ENCODE measurements at places on chromosomes 6 and 20.

GRCh38 chr6:39892490-39893129 lies 41.7 kb downstream of the MOCS1 start:
- H3K4me3 ChIP-seq, result no peak overlapping the region
- peak; percentile 75 for DNase-seq
- H3K36me3 ChIP-seq, result no peaks in the 10 kb centered on the region

DNA sequence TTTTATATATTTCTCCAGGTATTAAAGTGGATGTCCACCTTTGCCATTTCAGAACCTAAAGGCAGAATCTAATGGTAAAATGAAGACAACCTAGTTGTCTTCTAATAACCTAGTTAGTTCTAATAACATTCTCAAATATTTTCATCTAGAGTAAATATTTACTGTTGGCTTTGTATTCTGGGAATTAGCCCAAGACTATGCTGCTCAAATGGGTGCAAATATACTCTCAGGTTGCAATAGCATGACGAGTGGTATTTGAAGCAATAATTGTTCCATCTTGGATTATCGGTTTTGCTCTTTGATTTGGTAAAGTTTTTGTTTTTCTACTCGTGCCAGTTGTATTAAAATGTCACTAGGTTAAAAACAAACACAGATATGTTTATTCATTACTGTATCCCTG lies 21.0 kb upstream of the RSPH4A start:
- H3K27ac ChIP-seq, result no peak overlapping the region
- H3K4me3 ChIP-seq, result no peak overlapping the region
- H3K4me1 ChIP-seq, result peaks cover 4% of the 10 kb centered on the region
- H3K27me3 ChIP-seq, result no peaks in the 10 kb centered on the region
- no peak for DNase-seq
- H3K36me3 ChIP-seq, result peaks cover 32% of the 10 kb centered on the region

- H3K4me1 ChIP-seq, result no peaks in the 10 kb centered on the region
- no peak overlapping the region for H3K27ac ChIP-seq
- no peak for DNase-seq
- H3K36me3 ChIP-seq, result no peaks in the 10 kb centered on the region
These were observed 19.4 kb downstream of the GPX6 start for GRCh38 chr6:28496099-28496779.

GRCh38 chr20:8254911-8255582 lies 123.0 kb downstream of the PLCB1 start:
- H3K4me1 ChIP-seq, result peaks cover 5% of the 10 kb centered on the region
- no peak for DNase-seq
- no peaks in the 10 kb centered on the region for H3K27me3 ChIP-seq
- no peak overlapping the region for H3K27ac ChIP-seq
- no peak overlapping the region for H3K4me3 ChIP-seq
- no peaks in the 10 kb centered on the region for H3K36me3 ChIP-seq

GRCh38 chr6:163218361-163218894 lies 196.1 kb upstream of the QKI start:
- DNase-seq, result no peak
- H3K27me3 ChIP-seq, result no peaks in the 10 kb centered on the region
- no peaks in the 10 kb centered on the region for H3K36me3 ChIP-seq
- H3K4me1 ChIP-seq, result no peaks in the 10 kb centered on the region
- no peak overlapping the region for H3K4me3 ChIP-seq
- H3K27ac ChIP-seq, result no peak overlapping the region

DNA sequence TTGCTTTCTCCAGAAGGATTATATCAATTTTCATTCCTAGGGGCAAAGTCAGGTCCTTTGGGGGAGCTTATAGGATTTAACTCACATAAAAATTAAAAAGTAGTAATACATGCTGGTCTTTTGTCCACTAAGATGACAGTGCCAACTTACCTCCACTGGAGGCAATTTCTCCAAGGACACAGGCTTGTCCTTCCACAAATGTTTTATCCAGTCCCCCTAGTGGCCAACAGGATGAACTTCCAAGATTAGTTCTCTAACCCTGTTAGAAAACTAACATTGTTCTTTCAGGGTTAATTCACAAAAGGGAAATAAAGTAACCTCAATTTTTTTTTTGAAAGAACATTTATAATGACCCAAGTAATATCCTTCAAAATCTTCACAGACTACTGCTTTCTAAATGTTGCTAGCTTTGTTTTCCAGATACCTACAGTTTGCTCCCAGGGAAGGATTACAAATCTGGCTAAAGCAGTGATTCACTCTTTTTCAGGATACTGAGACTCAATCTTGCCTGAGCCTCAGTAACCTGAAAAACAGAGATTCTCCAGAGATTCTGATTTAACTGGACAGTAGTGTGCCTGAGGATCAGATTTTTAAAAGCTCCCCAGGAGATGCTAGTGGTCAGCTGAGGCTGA lies 31.7 kb upstream of the UBR2 start:
- H3K27me3 ChIP-seq, result no peaks in the 10 kb centered on the region
- no peak for DNase-seq
- H3K27ac ChIP-seq, result no peak overlapping the region
- no peaks in the 10 kb centered on the region for H3K4me1 ChIP-seq
- H3K4me3 ChIP-seq, result no peak overlapping the region

DNA sequence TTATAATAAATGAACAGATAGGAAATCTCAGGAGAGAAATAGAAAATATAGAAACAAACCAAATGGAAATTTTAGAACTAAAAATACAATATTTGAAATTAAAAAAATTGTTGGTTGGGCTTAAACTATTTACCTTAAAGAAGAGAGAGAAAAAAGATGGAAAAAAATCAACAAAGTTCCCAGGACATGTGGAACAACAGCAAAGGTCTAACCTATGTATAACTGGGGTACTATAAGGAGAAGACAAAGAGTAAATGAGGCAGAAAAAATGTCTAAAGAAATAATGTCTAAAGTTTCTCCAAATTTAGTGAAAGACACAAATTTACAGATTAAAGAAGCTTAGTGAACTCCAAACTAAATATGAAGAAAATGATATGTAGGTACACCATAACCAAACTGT lies 41.1 kb upstream of the ZBTB24 start:
- H3K4me1 ChIP-seq, result no peaks in the 10 kb centered on the region
- H3K27me3 ChIP-seq, result no peaks in the 10 kb centered on the region
- no peak overlapping the region for H3K4me3 ChIP-seq
- no peak for DNase-seq

GRCh38 chr6:110430236-110430635 lies 14.9 kb upstream of the DDO start:
- H3K27me3 ChIP-seq, result no peaks in the 10 kb centered on the region
- H3K4me1 ChIP-seq, result no peaks in the 10 kb centered on the region
- no peaks in the 10 kb centered on the region for H3K36me3 ChIP-seq
- H3K4me3 ChIP-seq, result no peak overlapping the region
- no peak for DNase-seq

DNA sequence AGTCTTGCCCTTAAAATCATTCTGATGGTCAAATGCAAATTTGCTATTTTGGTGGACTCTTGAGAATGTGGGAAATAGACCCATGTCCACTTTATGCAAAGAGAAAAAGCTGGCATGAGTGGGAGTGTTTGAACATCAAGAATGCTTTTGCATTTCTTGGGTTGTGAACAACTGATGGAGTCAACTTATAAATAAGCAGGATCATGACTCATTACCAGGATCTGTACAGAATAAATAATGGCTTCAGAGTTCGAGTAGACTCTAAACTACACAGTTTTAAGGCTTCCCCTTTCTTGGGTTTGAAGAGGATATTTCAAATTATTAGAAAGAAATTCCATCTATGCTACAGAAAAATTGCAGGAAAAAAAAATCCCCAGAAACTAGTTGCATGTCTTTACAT lies 195.5 kb downstream of the EYA4 start:
- no peaks in the 10 kb centered on the region for H3K36me3 ChIP-seq
- H3K27ac ChIP-seq, result no peak overlapping the region
- H3K4me1 ChIP-seq, result no peaks in the 10 kb centered on the region
- DNase-seq, result no peak
- no peaks in the 10 kb centered on the region for H3K27me3 ChIP-seq

DNA sequence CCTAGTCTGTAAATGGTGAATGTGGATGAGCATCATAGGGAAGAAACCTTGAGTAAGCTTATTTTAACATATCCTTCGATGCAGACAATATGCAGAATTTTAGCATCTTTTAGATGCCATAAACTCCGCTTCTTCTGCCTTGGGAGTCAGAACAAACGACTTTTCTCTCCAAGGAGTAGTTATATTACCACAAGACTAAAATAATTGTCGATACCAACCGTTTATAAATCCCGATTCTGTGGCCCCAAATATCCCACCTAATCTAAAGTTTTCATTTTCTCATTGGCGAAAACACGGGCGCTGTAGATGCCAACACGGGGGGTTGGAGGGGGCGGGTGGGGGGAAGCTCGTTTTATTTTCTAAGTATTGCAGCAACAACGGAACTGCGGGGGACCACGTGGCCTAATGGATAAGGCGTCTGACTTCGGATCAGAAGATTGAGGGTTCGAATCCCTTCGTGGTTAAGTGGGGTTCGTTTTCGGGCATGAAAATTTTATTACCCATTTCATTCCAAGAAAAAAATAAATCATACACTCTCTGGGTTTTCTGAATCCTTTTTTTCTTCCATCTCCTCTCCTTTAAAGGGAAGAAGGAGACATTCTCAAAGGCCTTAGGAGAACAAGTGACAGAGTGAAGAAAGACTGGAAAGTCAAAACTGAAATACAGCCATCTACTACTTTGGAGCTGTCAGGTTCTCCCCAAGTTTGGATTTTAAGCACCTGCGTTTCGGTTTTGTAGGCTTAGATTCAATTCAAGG lies 65.5 kb upstream of the BTN3A2 start:
- no peak for DNase-seq
- no peaks in the 10 kb centered on the region for H3K36me3 ChIP-seq
- H3K27me3 ChIP-seq, result no peaks in the 10 kb centered on the region
- no peaks in the 10 kb centered on the region for H3K4me1 ChIP-seq
- H3K27ac ChIP-seq, result no peak overlapping the region

- H3K4me1 ChIP-seq, result no peaks in the 10 kb centered on the region
- H3K27me3 ChIP-seq, result no peaks in the 10 kb centered on the region
- H3K36me3 ChIP-seq, result no peaks in the 10 kb centered on the region
- no peak overlapping the region for H3K27ac ChIP-seq
- H3K4me3 ChIP-seq, result no peak overlapping the region
- DNase-seq, result no peak
These were observed 26.0 kb downstream of the MDN1 start for GRCh38 chr6:89793586-89793985.

DNA sequence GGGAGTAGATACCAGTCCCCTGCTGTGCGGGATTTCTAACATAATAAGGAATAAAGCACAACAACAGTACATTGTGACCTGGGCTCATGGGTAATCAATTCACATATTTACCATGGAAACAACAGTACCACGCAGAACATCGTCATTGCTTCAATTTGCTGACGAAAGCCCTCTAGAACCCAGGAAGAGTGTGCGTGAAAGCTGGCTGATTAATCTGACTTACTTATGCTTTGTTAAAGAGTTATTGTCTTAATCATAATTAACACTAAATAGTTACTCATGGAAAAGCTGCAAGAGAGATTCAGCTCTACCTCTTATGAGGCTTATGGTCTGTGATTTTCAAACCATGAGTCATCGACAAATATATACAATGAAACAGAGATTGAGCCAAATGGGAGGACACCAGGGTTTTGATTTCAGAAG lies 644.3 kb upstream of the AGPAT4 start:
- H3K36me3 ChIP-seq, result no peaks in the 10 kb centered on the region
- DNase-seq, result no peak
- no peak overlapping the region for H3K27ac ChIP-seq
- H3K4me3 ChIP-seq, result no peak overlapping the region

DNA sequence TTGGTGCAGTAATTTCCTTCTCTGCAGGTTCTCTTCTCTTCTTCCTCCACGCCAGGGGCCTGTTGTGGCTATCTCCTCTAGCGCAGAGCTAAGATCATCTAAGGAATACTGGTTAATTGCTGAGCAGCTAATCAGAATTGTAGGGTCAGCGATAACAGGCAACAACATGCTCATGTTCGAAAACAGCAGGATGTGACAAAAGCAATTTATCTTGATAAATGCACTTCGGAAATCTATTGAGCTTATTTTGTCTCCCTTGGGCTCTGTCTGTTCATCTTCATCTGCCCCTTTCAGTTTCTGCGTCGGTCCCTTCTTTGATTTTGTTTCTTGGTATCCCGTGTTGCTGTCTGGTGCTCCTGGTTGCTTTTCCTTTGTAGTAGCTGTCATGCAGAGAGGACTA lies 67.3 kb upstream of the MAP3K7 start:
- H3K4me3 ChIP-seq, result no peak overlapping the region
- no peaks in the 10 kb centered on the region for H3K36me3 ChIP-seq
- H3K27me3 ChIP-seq, result peaks cover 6% of the 10 kb centered on the region
- DNase-seq, result no peak

DNA sequence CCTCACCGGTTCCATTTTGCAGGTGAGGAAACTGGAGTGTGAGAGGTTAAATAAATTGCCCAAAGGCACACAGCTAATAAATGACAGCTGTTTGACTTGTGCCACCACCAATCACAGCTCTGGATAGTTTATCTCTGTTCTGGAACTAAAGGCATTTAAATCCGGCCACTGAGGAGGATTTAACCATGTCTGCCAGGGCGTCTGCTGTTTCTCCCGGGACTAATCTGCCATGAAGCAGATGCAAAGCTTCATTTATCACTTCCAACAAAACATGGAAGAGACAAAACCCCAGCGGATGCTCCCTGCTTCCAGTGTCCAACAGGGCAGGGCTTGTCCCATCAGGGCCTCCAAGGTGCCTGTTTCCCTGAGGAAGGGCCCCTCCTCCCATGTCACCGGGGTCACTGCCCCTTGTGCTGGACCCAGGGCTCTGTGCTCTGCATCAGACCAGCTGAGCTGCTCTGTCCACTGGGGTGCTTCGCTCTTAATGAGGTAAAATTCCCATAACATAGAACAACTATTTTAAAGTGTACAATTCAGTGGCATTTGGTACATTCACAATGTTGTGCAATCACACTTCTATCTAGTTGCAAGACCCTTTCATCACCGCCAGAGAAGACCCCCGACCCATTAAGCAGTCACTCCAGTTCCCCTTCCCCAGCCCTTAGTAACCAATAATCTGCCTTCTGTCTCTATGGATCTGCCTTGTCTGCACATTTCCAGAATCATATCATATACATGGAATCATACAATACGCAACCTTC lies 244.3 kb downstream of the PTPRT start:
- H3K36me3 ChIP-seq, result no peaks in the 10 kb centered on the region
- H3K4me3 ChIP-seq, result no peak overlapping the region
- DNase-seq, result no peak
- H3K4me1 ChIP-seq, result no peaks in the 10 kb centered on the region
- no peaks in the 10 kb centered on the region for H3K27me3 ChIP-seq

GRCh38 chr6:11380969-11381744 lies 148.7 kb upstream of the NEDD9 start:
- no peak for DNase-seq
- no peaks in the 10 kb centered on the region for H3K4me1 ChIP-seq
- H3K36me3 ChIP-seq, result no peaks in the 10 kb centered on the region
- no peak overlapping the region for H3K27ac ChIP-seq
- no peak overlapping the region for H3K4me3 ChIP-seq

DNA sequence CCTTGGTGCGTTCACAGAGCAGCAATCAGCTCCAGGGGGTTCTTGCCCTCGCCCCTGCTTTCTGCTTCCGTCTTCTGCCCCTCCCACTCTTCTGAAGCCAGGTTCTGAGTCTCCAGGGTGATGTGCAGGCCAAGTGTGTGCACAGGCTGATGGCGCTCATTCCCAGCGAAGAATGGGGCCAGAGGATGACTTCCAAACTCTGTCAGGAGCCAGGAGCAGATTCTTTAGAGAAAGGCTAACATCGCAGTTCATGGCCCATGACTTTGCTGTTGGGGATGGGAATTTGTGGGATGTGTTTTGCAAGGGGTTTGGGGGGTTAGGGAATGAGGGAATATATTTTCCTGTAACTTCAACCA lies 56.1 kb upstream of the CCN6 start:
- no peaks in the 10 kb centered on the region for H3K36me3 ChIP-seq
- no peak overlapping the region for H3K4me3 ChIP-seq
- H3K27ac ChIP-seq, result no peak overlapping the region
- no peaks in the 10 kb centered on the region for H3K27me3 ChIP-seq
- H3K4me1 ChIP-seq, result no peaks in the 10 kb centered on the region
